Glomerular endothelial cell (primary cell): ENCODE measurements at places on chromosomes 1 and 21. TPM values are rescaled to one million over a fixed set of nuclear protein-coding genes. Genes with fewer than 3 reads are reported as not detected.

- DNase-seq = no peak
Observed at GRCh38 chr21:40379881-40380810, 466.8 kb downstream of the DSCAM start.

DNA sequence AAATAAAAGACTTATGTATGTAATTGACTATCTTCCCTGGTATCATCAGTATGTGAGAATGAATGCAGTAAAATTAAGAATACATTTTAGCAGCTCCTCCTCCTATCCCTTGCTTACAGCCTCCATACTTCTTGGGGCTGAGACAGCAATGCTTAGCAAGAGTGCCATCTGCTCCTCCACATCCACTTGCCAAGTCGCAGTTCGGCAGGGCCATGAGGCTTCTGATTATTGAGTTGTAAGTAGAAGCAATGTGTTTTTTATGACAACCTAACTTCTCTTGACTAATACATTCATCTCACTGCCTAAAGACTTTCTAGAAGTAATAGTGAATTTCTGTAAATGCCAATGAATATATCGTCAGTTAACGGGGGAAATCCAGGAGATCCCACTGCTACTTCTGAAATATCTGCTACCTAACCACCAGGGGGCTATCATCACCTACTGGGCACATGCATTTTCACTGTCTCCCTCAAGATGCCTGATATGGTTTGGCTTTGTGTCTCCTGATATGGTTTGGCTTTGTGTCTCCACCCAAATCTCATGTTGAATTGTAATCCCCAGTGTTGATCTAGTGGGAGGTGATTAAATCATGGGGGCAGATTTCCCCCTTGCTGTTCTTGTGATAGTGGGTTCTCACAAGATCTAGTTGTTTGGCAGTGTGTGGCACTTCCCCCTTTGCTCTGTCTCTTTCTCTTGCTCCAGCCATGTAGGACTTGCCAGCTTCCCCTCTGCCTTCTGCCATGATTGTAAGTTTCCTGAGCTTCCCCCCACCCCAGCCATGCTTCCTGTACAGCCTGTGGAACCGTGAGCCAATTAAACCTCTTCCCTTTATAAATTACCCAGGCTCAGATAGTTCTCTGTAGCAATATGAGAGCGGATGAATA lies 59.6 kb downstream of the EXTL2 start:
- DNase-seq = no peak

GRCh38 chr1:222461941-222462340 lies 86.0 kb downstream of the HHIPL2 start:
- no peak for DNase-seq

GRCh38 chr1:200805719-200806118 lies 67.0 kb downstream of the CAMSAP2 start:
- no peak for DNase-seq

DNA sequence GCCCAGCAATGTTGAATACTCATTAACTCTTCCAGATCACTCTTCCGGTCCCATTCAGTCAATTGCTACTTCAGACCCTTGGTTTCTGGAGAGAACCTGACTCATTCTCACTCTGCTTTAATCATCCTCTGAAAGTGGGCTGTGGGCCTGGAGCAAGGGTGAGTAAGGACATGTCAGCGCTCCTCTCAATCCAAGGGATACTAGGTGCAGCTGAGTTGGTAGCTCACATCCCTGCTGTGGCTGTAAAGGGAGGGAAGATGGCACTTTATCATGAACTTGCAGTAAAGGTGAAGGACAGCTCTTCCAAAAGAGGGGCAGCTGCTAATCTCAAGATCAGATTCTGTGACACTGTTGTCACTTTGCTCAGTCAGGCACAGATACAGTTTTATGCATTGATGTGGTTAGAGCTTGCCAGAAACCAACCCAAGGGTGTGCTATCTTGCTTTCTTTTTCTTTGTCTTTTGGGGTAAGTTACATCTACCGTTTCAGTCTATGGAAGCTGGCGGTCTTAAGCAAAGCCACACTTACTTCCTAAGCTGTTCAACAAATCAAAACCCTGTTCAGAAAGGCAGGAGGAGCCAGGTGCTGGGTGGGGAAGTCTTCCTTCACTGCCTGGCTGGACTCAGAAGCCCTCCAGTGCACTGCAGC lies 26.5 kb upstream of the NTPCR start:
- DNase-seq = no peak

DNA sequence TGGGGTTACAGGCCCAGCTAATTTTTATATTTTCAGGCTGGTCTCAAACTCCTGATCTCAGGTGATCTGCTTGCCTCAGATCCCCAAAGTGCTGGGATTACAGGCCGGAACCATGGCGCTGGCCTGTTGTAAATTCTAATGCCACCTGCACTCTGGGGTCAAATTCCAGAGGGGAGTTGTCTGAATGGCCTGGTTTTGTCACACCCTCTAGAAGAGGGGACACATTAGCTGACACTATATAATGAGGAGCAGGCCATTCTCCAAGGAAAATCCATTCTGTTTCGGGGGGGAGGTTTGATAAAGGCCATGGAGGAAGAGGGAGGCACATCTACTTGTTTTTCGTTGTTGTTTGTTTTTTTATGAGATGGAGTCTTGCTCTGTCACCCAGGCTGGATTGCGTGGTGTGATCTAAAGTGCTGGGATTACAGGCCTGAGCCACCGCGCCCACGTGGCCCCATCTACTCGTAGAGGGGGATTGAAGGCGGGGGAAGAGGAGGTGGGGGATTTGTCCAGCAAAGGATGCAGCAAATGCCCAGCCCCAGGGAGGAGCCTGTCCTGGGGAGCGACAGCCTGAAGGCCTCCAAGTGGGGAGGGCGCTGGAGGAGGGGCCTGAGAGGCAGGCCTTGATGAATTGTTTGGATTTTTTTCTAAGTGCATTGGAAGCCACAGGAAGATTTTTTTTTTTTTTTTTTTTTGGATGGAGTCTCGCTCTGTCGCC lies 78.4 kb upstream of the SLC45A1 start:
- DNase-seq = no peak

DNA sequence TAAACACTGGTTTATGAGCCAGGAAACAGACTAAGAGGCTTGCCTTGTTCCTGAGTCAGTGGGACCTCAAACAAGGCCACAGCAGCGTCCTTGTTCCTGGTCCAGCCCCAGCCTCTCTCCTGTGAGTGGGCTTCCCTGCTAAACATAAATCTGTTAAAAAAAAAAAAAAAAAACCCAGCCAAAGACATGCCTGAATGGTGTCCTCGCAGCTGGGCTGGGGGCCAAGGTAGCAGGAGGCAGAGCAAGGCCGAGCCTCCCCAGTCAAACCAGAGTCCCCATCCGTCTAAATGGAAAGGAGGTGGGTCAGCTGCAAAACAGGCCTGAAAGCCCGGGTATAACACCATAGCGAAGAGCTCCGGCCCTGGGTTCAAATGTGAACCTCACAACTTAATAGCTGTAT lies 18.1 kb upstream of the IFFO2 start:
- no peak for DNase-seq

- DNase-seq = no peak
Observed at GRCh38 chr1:82858031-82858430, 1057.3 kb downstream of the ADGRL2 start.

DNA sequence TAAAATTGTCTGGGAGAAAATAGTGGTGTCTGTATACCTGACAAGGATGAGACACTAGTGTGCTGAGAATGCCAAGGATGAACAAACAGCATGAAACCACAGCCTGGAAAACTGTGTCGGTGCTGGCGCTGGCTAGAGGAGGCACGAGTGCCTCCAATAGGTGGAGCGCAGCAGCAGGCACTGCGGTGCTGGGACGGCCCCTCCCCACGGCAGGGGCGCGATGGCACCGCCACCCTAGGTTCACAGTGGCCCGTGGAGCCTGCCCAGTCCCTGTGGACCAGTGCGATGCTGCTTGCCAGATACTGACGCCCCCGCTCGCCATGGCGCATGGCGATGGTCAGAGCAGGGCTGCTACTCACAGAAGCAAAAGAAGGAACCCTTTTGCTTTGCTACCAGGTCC lies 6.8 kb downstream of the CFAP410 start:
- no peak for DNase-seq

GRCh38 chr1:117512728-117513321 lies 93.0 kb upstream of the TENT5C start:
- DNase-seq = no peak

DNA sequence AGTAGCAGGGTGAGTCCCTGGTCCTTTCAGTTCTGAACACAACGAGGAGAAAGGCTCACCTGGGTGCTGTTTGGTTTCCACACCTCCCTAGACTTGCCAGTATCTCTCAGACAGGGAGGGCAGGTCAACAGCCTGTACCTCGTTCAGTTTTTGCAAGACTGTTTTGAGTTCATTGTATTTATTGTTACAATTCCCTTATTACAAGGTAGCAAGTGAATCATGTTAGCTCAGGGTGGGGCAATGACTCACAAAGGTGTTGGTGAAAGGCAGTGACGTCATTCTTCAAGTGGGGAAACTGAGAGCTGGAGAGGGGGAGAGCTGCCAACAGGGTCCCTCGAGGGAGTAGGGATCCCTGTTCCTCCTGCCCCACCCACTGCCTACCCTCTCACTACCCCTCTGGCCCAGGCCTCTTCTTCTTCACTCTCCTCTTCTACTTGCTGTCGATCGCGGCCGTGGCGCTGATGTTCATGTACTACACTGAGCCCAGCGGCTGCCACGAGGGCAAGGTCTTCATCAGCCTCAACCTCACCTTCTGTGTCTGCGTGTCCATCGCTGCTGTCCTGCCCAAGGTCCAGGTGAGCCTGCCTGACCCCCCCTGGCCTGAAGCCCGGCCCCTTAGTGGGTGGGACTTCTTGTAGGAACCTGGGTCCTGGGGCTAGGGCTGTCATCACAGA lies 13.4 kb downstream of the SERINC2 start:
- DNase-seq = no peak

DNA sequence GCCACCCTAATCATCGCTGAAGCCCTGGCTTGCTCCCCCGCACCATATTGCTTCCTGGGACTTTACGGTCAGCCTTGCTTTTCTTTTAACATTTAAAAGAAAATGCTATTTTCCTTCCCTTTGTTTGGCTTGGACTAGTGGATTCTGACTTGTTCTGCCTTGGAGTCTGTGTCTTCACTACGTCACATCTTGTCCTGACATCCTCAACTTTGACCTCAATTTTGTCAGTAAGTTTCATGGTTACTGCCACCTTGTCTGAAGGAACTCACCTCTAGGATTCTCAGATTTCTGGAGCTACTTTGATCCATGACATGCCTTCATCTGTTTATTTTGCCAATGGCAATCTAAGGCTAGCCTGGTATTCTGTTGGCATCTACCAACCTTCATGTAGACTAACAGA lies 4.3 kb downstream of the RNASEL start:
- DNase-seq = no peak

DNA sequence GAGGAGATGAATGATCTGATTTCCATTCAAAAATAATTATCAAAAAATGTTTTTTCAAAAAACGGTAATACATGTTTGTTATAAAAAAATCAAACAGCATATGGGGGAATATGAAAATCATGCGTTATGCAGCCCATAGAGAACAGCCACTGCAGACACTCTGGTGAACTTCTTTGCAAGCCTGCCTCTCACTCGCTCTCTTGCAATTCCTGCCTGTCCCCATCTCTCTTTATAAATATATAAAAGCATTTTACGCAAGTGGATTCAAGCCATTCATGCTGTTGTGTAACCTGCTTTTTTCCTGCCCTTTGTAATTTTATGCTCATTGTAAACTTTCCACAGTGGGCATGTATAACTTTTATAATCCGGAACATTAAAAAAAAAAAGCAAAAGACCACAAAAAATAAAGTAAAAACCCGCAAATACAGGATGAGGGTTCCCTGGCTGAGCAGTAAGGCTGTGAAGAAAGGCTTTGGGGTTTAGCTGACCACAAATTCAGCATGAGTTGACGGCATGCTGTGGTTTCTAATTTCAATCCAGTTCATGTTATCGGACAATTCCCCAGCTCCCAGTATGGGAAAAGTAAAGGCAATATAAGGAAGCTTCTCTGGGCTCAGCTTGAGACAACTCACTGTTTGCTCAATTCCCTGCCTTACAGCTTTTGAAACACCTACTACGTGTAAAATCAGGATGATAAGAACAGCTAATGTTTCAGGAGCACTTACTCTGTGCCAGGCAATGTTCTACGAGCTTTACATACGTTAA lies 52.8 kb upstream of the ZBTB40 start:
- DNase-seq = no peak

- no peak for DNase-seq
Observed at GRCh38 chr1:76585980-76586674, 281.2 kb upstream of the ST6GALNAC5 start.

DNA sequence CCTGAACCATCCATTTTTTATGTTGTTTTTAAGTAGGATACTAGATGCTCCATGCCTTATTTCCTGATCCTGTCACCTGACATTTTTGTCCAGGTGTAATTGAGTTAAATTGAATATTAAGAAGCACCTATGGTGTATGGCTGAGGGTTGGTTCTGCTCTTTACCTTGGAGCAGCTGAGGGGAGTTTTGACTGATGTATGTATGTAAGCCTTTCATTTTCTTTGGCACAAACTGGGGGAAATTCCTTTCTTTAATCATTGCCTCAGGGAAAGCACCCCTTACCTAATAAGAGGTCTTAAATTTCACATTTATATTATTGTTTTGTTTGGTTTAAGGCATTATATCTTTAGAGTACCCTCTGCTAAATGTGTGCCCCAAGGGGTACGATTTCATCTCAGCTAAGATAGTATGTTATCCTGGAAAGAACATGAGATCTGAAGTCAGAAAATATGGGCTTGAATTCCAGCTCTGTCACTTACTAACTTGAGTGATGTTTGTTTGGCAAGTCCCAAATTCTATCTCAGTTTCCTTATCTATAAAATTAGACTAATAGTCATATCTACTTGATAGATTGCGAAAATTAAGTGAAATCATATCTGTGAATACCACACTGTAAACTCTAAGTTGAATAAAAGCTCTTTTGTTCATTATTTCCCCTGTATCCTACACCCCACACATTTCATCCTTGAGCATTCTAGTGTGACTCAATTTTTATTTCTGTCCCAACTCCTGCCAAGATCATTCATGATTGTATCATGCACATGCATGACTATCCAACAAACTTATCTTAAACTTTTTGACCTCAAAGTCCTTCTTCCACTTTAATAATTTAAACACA lies 57.7 kb upstream of the NUF2 start:
- no peak for DNase-seq

DNA sequence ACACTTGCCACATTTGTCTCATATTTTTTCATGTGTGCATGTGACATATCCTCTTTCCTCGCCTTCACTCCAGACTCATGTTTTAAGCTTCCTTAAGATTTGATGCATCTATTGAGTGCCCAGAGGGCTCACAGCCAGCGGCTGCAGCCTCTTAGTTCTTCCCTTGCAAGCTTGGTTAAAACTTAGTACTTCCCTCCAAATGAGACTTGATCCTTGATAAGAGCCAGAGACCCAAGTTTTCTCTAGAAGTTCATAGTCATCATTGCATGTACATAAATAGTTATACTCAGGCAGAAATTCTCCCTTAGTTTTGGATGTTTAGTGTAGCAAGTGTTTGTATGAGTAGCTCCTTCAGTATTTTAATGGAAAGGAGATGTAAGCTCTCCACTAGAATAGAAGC lies 337.6 kb upstream of the B3GALT2 start:
- DNase-seq = no peak

OR2L2 gene
- not detected in 2 replicates for total RNA-seq

FCRL6 gene
- not detected in 2 replicates for total RNA-seq

CD1D gene
- total RNA-seq = 0.06 TPM in 1 of 2 replicates, not detected in the other

CALML6 gene
- 0.18 and 1.4 TPM in 2 replicates for total RNA-seq

FAM110D gene
- 4.1 and 5.8 TPM in 2 replicates for total RNA-seq

C1orf94 gene
- total RNA-seq = not detected in 2 replicates

CATSPERE gene
- 0.58 and 2.3 TPM in 2 replicates for total RNA-seq

TMIGD3 gene
- not detected in 2 replicates for total RNA-seq

PWP2 gene
- 6.1 and 7.2 TPM in 2 replicates for total RNA-seq
